MCF 10A (cell line): ENCODE measurements at places on chromosomes 3 and 15. TPM values are rescaled to one million over a fixed set of nuclear protein-coding genes. Genes with fewer than 3 reads are reported as not detected.

ADGRG7 gene
- not detected in 2 replicates for total RNA-seq

SAMMSON gene
- not detected in 2 replicates for total RNA-seq

NUP210 gene
- total RNA-seq = 6.9 and 8.4 TPM in 2 replicates

RTP4 gene
- total RNA-seq = not detected in 2 replicates

SERPINI1 gene
- 2.5 and 2.6 TPM in 2 replicates for total RNA-seq

TRIM42 gene
- not detected in 2 replicates for total RNA-seq

DNA sequence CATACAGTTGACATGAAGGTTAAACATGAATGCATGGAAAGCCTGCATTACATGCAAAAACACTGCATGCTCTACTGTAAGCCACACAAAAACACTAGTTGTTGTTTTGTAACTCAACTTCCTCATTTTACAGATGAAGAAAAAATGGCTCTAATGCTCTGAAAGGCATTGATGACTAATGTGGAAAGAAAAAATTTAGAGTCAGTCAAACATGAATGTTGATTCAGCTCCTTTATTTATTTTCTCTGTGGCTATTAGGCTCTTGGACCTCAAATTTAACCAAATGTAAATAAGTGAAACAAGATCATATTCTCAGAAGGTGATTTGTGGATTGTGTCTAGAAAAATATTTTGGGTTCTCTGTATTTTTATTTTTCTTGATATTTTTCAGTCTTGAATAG lies 336.7 kb upstream of the ZNF717 start:
- no peak for DNase-seq

- DNase-seq = no peak
These were observed 112.8 kb upstream of the ICE2 start for GRCh38 chr15:60591496-60592370.

DNA sequence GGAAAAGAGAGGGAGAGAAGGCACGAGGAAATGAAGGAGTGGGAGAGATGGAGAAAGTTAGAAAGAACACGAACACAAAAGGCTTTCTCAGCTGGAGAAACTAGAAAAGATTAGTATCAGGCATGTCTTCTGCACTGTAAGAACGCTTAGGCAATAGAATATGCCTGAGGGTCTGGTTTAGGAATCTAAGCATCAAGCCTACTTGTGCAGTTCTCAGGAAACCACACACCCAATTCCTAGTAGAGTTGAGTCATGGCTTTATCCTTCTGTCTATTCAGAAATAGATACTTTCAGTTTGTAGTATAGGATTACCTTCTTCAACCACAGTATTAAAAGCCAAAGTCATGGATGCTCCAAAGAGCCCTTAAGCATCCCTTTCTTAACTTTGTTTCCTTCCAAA lies 969.4 kb downstream of the NTRK3 start:
- DNase-seq = peak; percentile 84

- DNase-seq = peak; percentile 50
These were observed 681 bp downstream of the PIK3CB start for GRCh38 chr3:138833899-138834595.

GRCh38 chr3:46898321-46899150 lies 21.0 kb downstream of the PTH1R start:
- no peak for DNase-seq

- DNase-seq = no peak
These were observed 43.2 kb downstream of the ADAMTS7 start for GRCh38 chr15:78768096-78768495.

DNA sequence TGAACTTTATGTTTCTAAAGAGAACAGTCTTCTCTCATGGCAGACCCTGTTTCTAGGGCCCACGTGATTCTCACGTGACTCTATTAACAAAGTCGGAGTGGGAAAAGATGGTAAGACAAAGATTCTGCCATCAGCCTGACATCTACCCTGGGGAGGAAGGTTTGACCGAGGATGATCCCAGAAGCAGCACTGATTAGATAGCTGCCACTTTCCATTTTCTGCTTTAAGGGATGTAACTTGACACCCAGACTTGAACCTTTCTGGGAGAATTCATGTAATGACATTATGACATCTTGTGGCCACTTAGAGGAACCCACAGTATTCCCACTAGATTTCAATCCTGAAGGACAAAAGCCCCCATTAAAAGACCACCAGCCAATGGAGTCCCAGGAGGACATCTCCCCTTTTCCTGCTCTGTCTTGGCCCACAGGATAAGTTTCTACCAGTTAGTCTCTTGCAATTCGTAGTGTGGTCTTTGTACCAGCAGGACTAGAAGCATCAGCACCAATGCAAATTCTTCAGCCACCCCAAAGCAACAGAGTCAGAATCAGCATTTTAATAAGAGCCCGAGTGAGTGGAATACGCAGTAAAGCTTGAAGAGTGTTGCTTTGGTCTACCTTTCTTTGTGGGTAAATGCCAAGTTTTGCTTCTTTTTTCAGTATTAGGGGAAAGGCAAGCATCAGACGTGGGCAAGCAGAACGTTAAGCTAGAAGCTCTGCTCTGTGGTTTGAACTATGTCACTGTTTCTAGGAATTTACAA lies 480.5 kb upstream of the PROK2 start:
- DNase-seq = peak; percentile 36

EBLN2 gene
- 4.7 and 5.5 TPM in 2 replicates for total RNA-seq
